Islet precursor cell (in vitro differentiated cells): ENCODE measurements at places on chromosomes 6 and 20.

- peak; percentile 78 for DNase-seq
These were observed 62.8 kb upstream of the FOXO3 start for GRCh38 chr6:108497883-108498282.

GRCh38 chr6:90464507-90464906 lies 122.4 kb downstream of the MAP3K7 start:
- no peak for DNase-seq

DNA sequence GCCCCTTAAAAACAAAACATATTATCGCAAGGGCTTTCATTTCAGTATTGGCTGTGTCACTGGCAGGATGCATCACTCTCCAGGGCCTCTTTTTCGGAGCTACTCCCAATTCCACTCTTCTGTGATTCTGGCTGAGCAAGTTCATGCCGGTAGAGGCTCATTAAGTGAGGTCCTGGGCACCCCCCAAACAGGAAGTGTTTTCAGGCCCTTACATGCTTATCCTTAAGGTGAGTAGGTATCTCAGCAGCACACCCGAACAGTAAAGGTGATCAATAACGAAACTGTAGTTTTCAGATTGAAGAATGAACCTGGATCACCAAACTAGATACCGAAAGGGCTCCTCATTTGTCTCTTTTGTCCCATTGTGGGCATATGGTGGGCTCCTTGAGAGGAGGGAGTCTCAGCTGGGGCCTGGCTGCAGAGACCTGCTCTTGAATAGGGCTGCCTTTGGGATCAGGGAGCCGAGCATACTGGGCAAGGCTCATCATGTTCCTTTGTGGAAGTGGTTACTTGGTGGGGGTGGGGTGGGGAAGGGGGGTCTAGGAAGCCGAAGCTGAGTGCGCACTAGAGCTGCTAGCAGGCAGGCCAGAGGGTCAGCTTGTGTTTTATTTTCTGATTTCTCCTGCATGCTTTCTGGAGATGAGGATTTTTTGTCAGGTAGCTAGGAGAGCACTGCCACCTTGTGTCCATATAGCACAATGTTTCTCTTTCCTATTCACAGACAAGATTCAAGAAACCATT lies 65.2 kb downstream of the CDS2 start:
- DNase-seq, result peak; percentile 63

DNA sequence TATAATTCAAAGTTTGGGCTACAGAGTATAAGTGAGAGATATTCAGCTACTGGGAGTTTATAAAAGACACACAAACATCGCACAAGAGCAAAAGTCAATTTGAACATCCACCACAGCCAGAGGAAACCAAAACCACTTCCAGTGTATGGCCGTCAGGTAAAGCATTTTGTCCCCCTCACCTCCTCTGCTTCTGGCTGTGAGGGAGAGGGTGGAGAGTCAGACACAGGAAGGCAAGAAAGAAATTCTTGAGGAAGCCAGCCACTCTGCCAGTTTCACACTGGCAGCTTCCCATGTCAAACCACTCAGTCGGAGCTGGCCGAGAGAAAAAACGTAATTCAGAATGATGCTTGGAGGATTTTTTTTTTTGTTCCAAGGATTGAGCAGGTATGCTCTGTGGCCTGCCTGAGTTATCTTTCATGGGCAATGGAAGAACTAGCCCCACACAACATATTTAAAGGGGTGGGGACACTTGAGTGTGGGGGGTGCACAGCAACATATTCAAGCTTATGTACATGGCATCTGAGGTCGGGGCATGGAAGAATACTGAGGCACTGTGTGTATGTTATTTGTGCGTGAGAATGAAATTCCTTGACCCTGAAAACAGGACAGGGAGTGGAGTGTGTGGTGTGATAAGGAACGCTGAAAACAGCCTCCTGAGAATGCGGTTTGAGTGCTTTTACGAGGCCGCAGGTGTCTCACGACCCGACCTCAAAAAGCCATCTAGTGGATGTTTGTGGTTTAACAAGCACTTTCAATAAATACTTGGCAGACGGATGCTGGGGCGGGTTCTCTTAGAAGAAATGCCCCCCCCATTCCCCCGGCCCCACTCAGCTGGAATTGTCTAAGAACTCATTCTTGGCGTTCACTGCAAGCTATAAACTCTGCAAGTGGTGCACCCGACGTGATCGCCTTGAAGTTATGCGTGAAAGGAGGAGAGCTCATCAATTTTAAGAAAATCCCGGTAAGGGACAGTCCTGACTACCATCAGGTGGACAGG lies 27.5 kb upstream of the ZBTB22 start:
- DNase-seq, result peak; percentile 93
